ENCODE measurements at places on chromosomes 5 and 9.

- DNase-seq, result no peak
These were observed 2.9 kb upstream of the PTGS1 start for GRCh38 chr9:122367774-122368460.

- DNase-seq, result no peak
These were observed 1.5 kb downstream of the GAS1 start for GRCh38 chr9:86945728-86946200.

DNA sequence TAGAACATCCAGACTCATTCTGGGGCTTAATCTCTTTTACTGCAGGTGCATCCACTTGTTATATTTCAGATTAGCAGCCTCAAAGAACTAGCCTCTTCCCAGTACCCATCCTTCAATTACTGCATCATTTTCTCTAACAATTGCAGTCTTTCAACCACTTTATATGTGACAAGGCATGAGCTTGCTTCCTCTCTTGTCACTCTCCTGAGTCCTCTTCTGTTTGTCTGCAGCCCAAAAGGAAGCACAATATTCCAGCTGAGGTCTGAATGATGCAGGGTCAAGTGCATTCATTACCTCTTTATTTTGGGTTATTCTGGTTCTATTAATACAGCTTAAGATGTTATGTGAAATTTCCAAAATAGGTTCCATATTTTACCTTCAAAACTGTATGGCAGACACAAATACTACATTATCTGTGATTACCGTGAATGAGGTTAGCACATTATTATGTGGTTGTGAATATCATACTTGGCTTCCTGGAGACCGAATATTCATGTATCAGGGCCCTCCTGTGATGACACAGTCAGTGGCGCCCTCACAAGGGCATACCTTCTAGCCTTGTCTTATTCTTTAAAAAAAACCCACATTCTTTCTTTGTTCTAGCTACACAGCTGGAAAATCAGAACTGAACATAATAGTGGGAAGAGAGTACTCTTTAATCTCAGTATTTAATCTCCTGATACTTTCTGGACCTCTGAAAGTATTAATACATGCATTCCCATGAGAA is 323.8 kb downstream of the PDE4D start:
- no peak for DNase-seq

DNA sequence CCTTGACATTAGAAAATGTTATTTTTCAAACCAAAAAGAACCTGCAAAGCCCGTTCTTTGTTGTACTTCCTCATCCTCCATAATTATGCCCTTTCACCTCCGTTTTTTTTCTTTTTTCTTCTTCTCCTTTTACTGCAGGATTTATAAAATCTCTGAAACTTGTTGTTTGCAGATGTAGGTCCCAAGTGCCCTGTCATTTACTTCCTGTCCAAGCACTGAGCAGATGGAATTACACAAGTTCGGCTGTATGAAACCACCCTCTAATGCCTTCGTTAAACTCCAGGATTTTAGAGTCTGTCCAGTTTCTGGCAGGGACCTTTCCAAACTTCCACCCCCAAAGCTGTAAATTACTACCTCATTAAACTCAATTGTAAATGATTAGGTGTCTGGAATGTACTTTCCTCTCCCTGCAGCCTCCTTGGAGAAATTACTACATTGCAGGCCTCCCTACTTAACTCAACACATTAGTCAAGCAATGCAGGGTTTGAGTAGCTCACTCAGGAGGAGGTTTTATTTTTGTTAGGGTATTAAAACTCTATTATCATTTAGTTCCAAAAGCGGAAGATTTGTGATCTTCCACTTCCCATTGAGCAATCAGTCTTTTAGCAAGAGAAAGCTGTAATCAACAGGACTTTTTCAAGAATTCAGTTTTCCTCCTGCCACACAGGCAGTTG is 125.6 kb upstream of the LPAR1 start:
- no peak for DNase-seq

GRCh38 chr9:126822278-126822677 is 17.4 kb downstream of the ZBTB43 start:
- no peak for DNase-seq

- DNase-seq, result peak; percentile 79
These were observed 138.1 kb downstream of the ATPSCKMT start for GRCh38 chr5:10111571-10111970.

GRCh38 chr9:23683611-23684061 is 142.4 kb downstream of the ELAVL2 start:
- DNase-seq, result no peak

GRCh38 chr5:150059623-150060022 is 26.7 kb downstream of the CSF1R start:
- DNase-seq, result no peak
